ENCODE measurements at places on chromosomes 4 and X.

GRCh38 chrX:125953814-125954213 is 212.3 kb downstream of the DCAF12L2 start:
- DNase-seq, result no peak

- no peak for DNase-seq
These were observed 1794.9 kb upstream of the TENM3 start for GRCh38 chr4:180448306-180448705.

DNA sequence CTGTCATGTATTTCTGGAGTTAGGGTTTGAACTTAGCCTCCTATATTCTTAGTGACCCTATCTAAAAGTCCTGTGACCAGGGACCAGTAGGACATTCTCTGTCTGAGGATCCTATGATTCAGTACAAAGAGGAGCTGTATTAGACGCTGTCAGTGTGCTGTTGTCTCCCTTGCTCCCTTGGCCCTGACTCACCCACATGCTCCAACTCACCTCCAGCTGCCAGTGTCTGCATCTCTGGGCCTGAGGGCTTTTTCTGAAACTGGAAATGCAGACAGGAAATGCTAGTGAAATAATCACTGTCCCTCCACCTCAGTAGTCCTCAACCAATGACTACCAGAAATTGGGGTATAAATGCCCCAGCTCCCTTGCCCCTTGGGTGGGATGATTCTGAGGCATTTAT is 535.3 kb upstream of the RPS6KA3 start:
- no peak for DNase-seq

GRCh38 chr4:122898370-122899150 is 23.8 kb downstream of the NUDT6 start:
- no peak for DNase-seq

GRCh38 chrX:119266364-119266995 is 30.4 kb downstream of the PGRMC1 start:
- DNase-seq, result no peak

DNA sequence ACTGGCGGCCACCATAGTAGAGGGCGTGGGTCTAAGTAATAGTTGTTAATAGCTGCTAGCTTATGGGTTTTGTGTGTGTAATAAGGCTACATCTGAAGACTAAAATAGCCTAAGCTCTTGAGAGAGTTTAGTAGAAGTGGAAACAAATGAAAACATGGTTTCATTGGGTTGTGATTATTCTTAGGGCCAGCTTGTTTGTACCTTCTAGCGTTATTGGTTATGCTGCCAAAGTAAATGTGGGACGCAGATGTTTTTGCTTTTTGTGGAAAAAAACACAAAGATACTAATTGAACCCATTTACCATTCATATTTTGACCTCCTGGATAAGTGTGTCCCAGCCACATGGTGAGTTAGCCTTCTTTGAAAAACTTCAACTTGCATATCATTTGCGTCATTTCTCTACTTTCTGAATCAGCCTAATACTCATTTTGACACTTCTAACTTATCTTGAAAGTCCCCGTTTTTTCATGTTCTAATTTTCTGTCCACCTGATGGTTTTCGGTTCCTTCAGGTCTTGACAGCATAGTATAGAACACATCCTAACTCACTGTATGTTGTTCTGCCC is 305.3 kb downstream of the FRMPD4 start:
- no peak for DNase-seq

- no peak for DNase-seq
These were observed 31.5 kb upstream of the ELF2 start for GRCh38 chr4:139208404-139208945.

DNA sequence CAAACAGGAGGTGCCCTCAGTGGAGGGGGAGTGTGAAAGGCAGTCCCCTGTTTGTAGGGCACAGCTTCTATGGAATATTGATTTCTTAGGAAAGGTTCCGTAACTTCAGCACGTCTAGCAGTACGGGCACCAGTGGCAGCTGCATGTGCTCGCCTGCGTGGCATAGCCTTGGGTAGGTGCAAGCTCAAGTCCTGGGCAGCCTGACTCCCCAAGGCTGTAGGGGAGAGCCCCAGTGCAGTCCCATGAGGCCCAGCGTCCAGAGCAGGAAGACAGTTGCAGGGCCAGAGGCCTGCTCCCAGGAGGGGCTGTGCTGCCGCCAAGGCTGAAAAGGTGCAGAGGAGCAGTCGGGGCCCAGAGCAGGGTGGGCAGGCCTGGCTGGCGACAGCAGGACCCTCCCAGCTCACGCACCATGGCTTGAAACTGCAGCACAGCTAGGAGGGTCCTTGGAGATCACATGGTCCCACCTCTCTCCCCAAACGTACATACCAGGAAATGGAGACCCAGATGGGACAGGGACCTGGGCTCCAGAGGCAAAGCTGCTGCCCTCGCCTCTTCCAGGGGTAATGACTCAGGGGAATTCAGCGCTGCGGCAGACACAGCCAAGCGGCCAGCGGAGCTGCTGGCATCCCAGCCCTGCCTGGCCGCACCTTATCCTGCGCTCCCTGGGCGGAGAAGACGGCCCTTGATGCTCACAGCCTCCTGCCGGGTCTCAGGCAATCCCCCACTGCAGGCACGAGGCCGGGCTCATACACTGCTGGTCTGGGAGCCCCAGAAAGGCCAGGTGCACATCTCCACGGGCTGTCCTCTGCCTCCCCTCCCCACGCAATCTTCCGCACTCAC is 6.0 kb upstream of the DUSP9 start:
- DNase-seq, result no peak

DNA sequence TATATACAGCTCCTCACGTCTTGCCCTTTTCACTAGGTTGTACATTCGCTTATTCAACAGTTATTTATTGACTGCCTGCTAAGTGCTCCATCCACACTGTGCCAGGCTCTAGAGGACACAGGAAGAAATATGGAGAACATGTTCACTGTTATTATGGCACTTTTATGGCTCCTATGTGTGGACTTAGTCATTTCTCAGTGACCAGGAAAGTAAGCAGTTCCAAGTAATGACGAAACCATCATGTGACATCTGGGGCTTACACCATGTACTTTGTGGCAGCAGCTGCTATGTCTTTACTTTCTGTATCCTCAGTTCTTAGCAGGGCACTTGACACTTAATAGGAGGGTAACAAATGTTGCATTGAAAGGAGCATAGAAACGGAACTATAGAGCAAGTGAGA is 278.0 kb downstream of the ANK2 start:
- DNase-seq, result no peak

DNA sequence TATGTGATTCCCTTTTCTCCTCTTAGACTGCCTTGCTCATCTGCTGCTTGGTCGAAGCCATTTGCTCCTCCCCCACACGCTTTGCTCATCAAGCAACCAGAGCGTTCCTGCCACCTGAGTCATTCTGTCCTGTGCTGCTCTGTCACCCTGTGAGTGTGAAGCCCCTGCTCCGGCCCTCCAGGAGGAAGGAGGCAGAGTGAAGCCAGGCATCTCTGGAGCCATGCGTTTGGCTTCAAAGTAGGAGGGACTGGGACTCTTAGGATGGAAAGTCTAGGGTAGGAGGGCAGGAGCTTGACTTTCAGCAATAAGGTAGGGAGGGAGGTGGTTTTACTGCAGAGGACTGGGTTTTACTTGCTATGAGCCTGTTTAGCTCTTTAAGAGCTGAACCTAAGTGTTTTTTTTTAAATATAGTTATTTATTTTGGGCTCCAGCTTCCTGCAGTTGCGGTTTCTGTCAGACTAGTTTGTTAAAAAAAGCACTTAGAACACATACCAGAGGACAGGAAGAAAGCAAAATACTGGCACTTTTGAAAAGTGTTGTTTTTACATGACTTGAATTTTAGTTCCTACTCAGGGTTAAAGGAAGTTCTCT is 63.6 kb downstream of the SPINK2 start:
- DNase-seq, result no peak

DNA sequence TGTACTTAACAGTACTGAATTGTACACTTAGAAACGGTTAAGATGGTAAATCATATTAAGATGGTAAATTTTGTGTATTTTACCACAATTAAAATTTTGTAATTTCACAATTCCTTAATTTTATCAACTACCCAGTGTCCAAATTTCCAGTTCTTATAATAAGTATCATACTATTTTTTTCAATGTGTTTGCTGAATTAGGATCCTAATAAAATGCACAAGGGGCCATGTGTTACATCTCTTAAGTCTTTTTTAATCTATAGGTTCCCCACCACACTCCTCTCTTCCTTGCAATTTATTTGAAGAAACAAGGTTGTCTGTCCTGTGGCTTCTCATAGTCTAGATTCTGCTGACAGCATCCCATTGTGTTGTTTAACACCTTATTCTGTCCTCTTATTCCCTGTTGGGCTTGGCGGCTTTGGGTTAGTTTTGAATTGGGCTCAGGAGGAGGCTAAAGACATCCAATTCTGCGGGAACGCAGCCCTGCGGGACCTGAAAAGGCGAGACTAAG is 533 bp upstream of the SYAP1 start:
- DNase-seq, result no peak

- DNase-seq, result no peak
These were observed 540.8 kb downstream of the ADGRL3 start for GRCh38 chr4:61740886-61741285.

DNA sequence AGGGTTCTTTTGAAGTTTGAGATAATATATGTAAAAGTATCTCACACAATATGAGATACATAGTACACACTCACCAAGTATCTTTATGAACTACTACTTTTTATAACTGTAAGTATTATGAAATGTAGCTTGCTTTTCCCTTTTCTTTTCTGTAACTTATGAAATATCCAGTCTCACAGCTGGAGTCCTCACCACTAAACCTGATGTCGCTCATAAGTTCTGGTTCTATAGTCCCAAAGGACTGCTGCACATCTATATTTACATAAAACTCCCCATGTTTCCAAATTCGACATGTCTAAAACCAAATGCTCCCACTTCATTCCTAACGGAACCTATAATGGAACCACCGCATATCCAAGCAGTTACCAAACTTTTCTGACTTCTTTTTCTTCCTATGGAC is 186.5 kb upstream of the SLC7A11 start:
- DNase-seq, result no peak

- no peak for DNase-seq
These were observed 534.4 kb downstream of the SPRY1 start for GRCh38 chr4:123930996-123931395.

DNA sequence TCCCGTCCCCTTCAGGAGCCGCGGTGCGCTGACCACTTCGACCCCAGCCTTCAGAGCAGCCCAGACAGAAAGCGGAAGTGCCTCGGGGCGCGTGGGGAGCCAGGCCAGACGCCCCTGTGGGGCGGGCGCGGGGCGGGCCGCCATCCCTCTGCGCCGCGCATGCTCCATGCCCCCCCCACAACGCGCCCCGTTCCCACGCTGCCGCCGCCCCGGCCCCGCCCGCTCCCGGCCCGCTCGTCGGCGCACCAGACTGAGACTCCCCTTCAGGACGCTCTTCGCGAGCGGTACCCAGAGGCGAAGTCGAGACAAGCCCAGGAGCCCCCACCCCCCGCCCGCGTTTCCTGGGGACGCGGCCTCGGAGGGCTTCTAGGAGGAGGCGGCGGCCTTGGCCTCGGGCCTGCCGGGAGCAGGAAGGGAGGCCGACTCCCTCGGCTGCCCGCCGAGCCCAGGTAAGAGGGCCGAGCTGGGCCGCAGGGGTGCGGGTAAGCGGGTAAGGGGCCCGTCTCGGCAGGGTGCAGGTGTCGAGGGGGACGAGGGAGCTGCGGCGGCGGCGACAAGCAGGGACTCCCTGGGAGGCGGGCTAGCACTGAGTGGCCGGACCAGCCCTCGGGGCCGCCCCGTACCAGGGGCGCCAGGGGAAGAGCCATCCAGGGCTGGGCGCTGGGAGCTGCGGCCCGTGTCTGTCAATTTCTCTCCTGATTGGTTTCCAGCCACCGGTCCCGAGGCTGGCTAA is at the start of gene ZFP92:
Gene ZFP92 (plus strand): TSS at position 218 of the 733 bp plus-strand sequence. CDS start 6,851 bp downstream, outside the sequence.
- no peak for DNase-seq

DNA sequence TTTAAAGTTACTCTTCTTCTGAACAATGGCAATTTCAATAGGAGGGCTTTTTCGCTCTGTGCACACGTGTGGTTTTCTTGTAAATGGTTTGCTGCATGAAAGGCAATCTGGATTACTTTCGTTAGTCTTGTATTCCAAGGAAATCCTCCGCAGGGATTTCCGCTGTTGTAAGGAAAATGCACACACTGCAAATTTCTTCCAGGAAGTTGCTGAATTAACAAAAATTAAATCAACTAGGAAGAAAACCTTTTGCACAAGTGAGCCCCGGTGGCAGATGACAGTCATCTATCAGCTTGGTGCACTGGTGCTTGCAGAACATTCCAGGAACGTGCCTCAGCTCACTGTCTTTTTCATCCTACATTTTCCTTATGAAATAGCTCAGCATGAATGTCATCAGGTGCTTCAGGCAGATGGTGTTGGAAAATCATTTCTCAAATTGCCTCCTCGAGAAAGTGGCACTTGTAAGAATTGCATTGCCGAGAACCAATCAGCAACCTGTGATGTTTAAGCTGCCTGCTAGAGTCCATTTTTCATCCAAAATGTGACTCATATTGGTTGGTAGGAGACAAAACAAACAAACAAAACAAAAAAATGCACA is 272.4 kb upstream of the VCX start:
- DNase-seq, result no peak

GRCh38 chrX:130857207-130857606 is 45.8 kb downstream of the ENOX2 start:
- DNase-seq, result no peak

GRCh38 chrX:38896724-38897298 is 95.6 kb downstream of the MID1IP1 start:
- DNase-seq, result no peak

GRCh38 chr4:147355847-147356246 is 125.0 kb upstream of the EDNRA start:
- no peak for DNase-seq

DNA sequence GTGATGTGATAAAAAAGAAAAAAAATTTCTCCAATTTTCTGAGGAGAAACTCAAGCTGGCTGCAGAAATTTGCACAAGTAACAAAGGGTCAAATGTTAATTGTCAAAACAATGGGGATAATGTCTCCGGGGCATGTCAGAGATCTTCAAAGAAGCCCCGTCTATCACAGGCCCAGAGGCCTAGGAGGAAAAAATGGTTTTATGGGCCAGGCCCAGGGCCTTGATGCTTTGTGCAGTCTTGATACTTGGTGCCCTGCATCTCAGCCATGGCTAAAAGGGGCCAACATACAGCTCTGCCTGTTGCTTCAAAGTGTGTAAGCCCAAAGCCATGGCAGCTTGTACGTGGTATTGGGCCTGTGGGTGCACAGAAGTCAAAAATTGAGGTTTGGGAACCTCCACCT is 961.0 kb downstream of the FAM133A start:
- no peak for DNase-seq

GRCh38 chrX:2583194-2584162 is 82.7 kb upstream of the DHRSX start:
- DNase-seq, result no peak

DNA sequence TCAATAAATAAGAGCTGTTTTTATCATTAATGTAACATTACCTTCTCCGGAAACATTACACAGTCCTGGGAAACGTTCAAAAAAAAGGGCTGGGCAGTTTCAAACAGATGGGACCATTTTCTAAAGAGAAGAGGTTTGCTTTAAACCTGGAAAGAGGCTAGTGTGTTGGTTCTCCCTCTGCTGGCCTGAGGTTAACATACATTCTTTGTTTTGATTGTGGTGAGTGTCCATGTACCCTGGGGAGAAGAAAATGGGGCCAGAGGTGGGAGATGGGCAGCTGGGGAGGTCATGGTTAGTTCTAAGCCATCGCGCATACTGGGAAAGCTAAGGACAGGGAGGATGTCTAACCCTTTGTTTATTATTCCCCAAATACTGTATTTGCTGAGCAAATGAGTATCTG is 194.7 kb downstream of the CPEB2 start:
- DNase-seq, result no peak

- no peak for DNase-seq
These were observed 17.1 kb upstream of the ANXA3 start for GRCh38 chr4:78534286-78534955.

GRCh38 chr4:30495251-30495650 is 224.9 kb upstream of the PCDH7 start:
- DNase-seq, result no peak

- no peak for DNase-seq
These were observed 92.6 kb downstream of the IL13RA2 start for GRCh38 chrX:114924856-114925255.

- no peak for DNase-seq
These were observed 536.8 kb upstream of the GALNT7 start for GRCh38 chr4:172631832-172632231.
